Mesenteric fat pad (tissue), 1 donor: ENCODE measurements at places on chromosomes 6 and 20. TPM values are rescaled to one million over a fixed set of nuclear protein-coding genes. Genes with fewer than 3 reads are reported as not detected.

Gene EYA4
- total RNA-seq: 1.0 TPM

- DNase-seq: no peak
Observed at GRCh38 chr20:49935746-49936152, 448 bp upstream of the RNF114 start.

GRCh38 chr6:5292154-5292553 lies 30.8 kb downstream of the FARS2 start:
- no peak for DNase-seq

GRCh38 chr6:130834482-130835251 lies 7.5 kb downstream of the SMLR1 start:
- DNase-seq: no peak

- no peak for DNase-seq
Observed at GRCh38 chr6:43990627-43991619, 136.3 kb downstream of the MRPL14 start.

- no peak for DNase-seq
Observed at GRCh38 chr6:162178666-162179065, 548.9 kb downstream of the PRKN start.

GRCh38 chr6:105469946-105470345 lies 67.1 kb upstream of the PREP start:
- no peak for DNase-seq

Gene LY86
- 5.4 TPM for total RNA-seq

DNA sequence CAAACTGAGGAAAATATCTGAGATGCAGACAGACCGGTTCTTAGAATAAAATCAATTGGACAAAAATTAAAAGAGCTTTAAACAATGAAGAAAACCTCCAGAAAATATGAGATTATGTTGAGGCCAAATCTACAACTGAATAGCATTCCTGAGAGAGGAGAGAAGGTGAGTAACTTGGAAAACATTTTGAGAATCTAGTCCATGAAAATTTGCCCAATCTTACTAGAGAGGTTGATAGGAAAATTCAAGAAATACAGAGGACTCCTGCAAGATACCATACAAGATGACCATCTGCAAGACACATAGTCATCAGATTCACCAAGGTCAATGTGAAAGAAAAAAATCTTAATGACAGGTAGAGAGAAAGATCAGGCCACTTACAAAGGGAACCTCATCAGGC lies 437.7 kb upstream of the ADGRB3 start:
- DNase-seq: no peak

DNA sequence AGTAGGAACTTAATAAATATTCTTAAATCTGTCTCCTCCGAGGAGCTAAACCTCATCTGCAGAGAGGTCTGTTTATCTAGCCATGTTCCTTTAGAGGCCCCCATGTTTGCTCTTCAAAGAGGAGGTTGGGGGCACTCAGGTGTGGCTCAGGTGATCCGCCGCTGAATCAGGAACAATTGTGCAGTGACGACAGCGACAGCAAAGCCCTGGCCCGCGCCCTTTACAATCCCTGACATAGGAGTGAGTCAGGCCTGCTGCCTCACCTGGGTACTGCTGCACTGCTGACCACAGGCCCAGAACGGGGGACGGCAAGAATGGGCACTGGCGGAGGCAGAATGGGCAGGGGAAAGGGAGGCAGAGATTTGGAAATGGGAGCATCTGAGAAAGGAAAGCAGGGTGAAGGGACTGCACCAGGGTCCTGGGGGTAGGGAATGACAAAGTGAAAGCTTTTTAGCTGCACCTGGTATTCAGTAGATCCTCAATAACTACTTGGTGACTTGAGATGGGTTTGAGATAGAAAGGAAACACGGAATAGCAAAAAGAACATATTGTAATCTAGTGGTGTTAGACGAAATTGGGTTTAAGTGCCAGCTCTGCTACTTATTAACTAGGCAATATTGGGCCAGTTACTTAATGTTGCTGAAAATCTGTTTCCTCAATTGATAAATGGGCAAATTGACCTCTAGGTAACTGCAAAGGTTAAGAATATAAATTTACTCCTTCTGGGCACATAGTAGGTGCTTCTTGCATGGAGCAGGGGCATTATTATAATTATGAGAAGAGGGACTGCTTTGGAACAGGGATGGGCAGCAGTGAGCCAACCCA lies 5.4 kb upstream of the IER3 start:
- no peak for DNase-seq

GRCh38 chr6:37600312-37600916 lies 97.3 kb downstream of the MDGA1 start:
- no peak for DNase-seq

Gene SCGN
- 3.6 TPM for total RNA-seq

DNA sequence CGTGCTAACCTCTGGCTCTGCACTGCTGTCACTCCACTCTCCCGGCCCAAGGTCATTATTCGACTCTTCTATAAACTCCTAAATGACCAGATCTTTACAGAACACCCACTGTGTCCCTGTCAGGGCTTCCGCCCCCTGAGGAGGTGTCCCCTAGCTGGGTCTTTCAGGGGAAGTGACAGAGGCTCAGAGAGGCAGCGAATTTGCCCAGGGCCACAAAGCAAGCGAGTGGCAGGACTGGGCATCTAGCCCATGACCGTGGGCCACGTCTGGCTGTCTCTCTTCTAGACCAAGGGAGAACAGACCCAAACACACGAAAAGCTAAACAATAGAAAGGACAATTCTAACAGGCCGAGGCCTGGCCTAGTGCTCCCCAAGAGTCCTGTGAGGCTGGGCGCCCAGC lies 27.4 kb downstream of the FOXF2 start:
- DNase-seq: no peak

Gene HCRTR2
- not detected for total RNA-seq

Gene MUC22
- not detected for total RNA-seq

- DNase-seq: no peak
Observed at GRCh38 chr6:125962900-125963497, 6.4 kb downstream of the HINT3 start.

- no peak for DNase-seq
Observed at GRCh38 chr6:163288915-163289314, 125.6 kb upstream of the QKI start.

DNA sequence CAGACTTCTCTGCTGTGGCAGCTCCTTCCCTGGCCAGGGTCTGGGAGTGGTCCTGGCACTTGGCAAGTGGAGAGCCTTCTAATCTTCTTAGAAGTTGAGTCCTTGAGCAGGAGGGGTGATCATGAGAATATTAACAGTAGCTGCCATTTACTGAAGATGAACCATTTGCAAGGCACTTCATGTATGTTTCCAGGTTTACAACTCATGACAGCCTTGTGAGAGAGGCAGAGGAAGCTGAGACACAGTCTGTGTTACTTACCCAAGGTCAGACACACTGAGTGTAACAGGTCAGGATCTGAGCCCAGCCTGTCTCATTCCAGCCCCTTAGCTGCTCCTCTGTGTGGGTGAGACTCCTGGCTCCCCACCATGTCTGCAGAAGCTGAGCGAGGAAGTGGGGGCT lies 45.5 kb upstream of the SRF start:
- no peak for DNase-seq
